ENCODE measurements at places on chromosomes 3 and 15. TPM values are rescaled to one million over a fixed set of nuclear protein-coding genes. Genes with fewer than 3 reads are reported as not detected.

The FAM81A gene
- 4.2 TPM for total RNA-seq

The SUSD5 gene
- total RNA-seq = 2.1 TPM

The AMT gene
- 14.0 TPM for total RNA-seq

The GP9 gene
- not detected for total RNA-seq

The STAB1 gene
- total RNA-seq = 0.16 TPM

DNA sequence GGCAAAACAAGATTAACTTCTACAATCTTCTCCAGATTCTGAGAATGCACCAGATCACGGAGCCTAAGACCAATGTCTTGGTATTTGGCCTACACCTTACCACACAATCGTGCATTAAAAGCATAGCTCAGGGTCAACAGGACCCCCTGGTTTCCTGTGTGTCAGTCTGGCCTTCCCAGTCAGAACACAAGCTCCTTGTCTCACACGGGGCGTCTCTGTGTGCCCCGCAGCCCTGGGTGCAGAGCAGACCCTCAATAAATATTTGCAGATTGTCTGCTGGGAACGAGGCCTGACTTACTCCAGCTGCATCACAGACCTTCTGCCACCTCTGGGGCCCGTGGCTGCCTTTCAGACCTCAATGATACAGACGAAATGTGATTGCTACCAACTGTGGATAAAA is 82.5 kb upstream of the CTNNB1 start:
- no peak for DNase-seq
- H3K27me3 ChIP-seq = no peaks in the 10 kb centered on the region
- H3K4me3 ChIP-seq = no peak overlapping the region
- H3K36me3 ChIP-seq = no peaks in the 10 kb centered on the region

All from neural crest cell (in vitro differentiated cells).